Foreskin fibroblast (primary cell): ENCODE measurements at places on chromosomes 5 and 9.

GRCh38 chr5:168172760-168173223 is 118.7 kb upstream of the WWC1 start:
- no peak for DNase-seq

DNA sequence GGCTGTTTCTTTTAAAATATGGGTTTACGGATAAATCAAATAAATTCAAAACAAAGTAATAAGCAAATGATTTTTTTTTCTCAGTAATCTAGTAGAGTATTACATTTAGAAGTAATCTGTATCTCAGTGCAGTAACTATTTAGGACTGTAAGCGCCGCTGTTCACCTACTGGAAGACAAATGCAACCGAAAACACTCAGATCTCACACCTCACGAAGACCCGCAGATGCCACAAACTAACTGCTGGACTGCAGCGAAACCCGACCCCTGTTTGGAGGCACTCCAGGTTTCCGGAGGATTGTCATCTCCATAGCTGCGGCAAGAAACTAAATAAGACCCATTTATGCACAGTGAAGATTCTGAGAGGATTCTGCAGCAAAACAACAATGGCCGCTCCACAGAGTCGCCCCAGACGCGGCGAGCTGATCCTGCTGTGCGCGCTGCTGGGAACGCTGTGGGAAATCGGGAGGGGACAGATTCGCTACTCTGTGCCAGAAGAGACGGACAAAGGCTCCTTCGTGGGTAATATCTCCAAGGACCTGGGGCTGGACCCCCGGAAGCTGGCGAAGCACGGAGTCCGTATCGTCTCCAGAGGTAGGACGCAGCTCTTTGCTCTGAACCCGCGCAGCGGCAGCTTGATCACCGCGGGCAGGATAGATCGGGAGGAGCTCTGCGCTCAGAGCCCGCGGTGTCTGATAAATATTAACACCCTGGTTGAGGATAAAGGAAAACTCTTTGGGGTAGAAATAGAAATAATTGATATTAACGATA is at the start of gene PCDHGA8:
PCDHGA8 (plus strand) TSS at position 205 of the 770 bp plus-strand sequence; CDS start at position 386, 181 bp downstream.
- peak; percentile 56 for DNase-seq

DNA sequence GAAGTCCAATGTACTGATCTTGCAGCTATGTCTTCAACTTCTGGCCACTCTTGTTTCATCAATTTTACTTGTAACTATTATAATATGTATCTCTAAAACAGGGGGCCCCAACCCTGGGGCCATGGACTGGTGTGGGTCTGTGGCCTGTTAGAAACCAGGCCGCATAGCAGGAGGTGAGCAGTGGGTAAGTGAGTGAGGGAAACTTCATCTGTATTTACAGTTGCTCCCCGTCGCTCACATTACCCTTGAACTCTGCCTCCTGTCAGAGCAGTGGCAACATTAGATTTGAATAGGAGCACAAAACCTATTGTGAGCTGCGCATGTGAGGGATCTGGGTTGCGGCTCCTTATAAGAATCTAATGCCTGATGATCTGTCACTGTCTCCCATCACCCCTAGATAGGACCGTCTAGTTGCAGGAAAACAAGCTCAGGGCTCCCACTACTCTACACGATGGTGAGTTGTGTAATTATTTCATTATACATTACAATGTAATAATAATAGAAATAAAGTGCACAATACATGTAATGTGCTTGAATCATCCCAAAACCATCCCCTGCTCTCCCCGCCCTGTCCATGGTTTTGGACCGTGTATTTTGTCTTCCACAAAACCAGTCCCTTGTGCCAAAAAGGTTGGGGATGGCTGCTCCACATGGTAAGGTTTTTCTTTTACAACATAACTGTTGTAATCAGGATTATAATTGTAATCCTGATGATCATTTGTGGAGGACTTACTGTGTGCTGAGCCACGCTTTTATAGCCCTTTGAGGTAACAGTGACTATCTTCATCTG is 26.9 kb upstream of the SH3PXD2B start:
- no peak for DNase-seq

DNA sequence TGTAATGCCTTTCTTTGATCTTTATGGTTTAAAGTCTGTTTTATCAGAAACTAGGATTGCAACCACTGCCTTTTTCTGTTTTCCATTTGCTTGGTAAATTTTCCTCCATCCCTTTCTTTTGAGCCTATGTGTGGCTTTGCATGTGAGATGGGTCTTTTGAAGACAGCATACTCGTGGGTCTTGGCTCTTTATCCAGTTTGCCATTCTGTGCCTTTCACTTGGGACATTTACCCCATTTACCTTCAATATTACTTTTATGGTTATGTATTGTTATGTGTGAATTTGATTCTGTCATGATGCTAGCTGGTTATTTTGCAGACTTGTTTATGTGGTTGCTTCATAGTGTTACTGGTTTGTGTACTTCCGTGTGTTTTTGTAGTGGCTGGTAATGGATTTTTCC is 59.2 kb downstream of the YTHDC2 start:
- peak; percentile 4 for DNase-seq

- DNase-seq, result no peak
Observed at GRCh38 chr5:160310140-160310539, 2.2 kb downstream of the CCNJL start.

DNA sequence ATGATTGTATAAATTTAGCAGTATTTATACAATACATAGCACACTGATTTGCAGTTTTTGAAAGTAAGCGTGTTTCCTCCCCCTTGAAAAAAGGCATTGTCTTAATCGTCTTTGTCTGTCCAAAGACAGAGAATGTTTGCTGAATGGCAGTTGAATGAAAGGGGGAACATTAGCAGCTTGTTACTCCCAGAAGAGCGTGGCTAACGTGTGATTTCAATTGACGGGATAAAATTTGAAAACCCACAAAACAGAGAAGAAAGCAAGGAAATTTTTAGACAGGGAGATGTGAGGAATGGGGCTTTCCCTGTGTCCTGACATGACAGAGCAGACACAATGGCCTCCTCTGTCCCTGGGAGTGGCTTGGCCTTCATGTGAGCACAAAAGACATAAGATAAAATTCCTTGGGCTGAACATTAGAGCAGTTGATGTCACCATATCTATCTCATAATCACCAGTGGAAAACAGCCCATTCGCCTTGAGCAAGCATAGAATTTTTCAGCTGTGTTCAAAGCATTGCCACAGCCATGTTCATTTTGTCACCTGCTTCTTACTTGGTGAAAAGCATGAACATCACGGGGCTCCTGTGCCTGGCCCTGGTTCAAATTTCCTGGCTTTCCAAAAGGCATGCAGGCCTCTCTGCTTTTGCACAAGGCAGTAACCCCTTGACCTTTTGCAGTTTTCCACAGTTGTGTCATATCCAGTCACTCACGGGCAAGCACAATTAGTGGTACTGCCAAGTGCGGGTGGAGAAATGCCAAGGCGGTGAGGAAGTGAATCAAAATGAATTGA is 126.9 kb downstream of the TLE1 start:
- DNase-seq, result peak; percentile 81

GRCh38 chr5:73892806-73893205 is 266.8 kb downstream of the ARHGEF28 start:
- DNase-seq, result peak; percentile 85

DNA sequence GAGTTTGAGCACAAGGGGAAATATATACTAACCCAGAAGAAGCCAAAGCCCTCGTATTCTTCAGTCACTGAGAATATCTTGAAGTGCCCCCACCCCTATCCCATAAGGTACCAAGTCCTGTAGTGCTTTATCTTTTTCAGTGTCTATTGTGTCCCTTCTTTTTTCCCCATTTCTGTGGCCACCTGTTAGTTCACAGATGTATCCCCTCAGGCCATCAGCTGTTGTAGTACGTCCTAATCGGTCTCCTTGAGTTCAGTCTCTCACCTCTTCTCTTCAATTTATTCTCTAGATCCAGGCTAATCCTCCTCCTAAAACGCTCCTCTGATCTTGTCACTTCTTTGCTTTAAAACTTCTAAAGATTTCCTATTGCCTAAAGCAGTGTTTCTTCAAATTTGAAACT is 10.4 kb downstream of the RGS7BP start:
- DNase-seq, result no peak

GRCh38 chr9:96665789-96666188 is 10.7 kb upstream of the PRXL2C start:
- DNase-seq, result no peak

- no peak for DNase-seq
Observed at GRCh38 chr5:133426264-133426663, 186.1 kb downstream of the FSTL4 start.

DNA sequence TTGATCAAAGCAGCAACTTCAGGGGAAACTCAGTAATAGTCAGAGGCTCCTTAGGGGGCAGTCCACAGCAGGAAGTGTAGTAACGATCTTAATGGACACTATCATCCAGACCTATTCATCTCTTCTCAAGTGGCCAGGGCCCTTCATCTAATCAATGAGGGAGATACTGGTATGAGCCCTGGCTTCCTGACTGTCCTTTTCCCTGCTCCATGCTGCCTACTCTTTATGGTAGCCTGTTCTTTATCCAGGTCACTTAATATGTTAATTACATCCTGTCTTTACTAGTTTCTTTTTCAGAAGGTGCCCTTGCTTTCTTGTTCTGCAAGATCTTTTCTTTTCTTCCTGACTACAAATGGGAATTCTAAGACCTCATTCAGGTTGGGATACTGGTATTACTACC is 197.1 kb downstream of the CAVIN4 start:
- DNase-seq, result no peak

GRCh38 chr9:89940625-89941024 is 335.8 kb downstream of the GADD45G start:
- DNase-seq, result no peak

- no peak for DNase-seq
Observed at GRCh38 chr5:20554001-20554400, 566.0 kb upstream of the CDH18 start.

DNA sequence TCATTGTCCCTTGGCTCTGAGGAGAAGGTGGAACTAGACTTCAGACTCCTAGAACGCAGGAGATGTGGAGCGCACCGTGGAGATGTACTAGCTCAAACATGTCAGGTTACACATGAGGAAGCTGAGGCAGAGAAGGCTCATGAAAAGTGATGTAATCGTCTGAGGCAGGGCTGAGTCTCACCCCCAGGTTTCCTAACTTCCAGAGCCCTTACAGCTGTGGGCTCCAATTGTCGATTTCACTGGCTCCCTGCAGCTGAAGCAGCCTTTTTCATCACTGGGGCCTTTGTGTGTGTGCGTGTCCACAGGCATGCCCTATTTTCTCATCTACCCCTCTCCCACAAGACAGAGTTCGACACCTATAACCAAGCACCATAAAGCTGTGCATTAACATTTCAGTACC is 370.6 kb downstream of the NTRK2 start:
- DNase-seq, result no peak

- DNase-seq, result no peak
Observed at GRCh38 chr5:65094279-65094678, 325.5 kb downstream of the CWC27 start.

DNA sequence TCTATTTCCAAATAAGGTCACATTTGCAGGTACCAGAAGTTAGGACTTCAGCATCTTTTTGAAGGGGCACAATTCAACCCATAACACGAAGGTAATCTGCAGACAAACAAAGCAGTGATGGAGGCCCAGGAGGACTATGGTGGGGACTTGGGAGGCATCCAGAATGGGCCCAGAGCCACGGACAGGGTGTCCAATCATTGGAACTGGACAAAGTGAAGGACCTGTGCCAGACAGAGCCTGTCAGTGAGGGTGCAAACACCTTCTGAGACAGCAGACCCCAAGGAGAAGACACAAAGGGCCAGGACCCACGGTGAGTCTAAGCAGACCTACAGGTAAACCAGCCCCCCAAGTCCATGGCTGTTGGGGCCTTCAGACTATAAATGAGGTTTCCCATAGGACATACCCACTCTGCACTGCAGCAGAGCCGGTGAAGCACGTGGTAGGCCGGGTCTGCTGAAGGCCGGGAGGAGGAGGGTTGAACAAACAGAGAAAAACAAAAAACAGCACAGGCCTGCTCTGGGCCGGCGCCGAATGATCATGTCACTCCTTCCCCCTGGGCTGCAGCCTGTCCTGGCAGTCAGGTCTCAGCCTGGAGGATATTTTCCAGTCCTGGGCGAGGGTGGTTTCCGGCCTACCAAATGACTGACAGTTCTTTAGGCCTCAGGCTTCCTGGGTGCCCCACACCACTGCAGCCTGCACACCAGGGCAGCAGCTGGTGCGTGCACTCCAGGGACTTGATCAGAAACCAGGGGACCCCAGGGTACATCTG is 84.4 kb downstream of the COL23A1 start:
- no peak for DNase-seq

DNA sequence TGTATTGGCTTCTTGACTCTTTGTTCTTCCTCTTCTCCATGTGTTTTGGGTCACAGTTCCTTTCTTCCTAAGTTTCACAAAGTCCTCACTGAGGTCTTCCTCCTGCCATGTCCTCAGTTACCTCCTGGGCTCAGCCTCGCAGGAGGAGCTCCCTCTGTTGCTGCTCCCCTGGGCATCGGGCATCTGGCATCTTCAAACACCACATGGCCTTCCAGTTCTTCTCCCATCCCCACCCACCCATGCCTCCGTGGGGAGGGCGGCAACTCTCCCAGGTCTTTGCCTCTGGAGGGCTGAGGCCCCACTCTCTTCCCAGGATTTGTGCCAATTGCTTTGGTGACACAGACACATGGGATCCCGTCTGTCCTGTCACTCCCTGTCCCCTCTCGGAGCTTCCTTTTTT is 22.8 kb downstream of the MRPL36 start:
- DNase-seq, result no peak

GRCh38 chr5:134135091-134135655 is 20.7 kb downstream of the TCF7 start:
- DNase-seq, result no peak

DNA sequence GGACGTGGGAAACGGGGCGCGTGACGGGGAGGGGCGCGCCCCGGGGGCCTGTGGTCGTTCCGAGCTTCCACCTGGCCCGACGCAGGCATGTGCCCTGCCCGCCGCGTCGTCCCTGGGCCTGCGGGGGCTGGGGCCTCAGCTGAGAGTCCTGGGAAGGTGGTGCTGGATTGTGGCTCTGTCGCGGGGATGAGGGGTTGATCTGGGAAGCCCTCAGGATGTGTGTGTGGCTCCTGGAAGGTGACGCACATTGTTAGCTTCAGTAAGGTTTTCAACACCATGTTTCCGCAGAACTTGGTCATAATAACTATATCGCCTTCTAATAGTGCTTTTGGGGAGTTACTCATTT is 589.1 kb downstream of the MTRR start:
- peak; percentile 10 for DNase-seq

- DNase-seq, result no peak
Observed at GRCh38 chr5:142403583-142403982, 78.8 kb upstream of the SPRY4 start.

- no peak for DNase-seq
Observed at GRCh38 chr9:110066929-110067716, 140.8 kb downstream of the C9orf152 start.

GRCh38 chr5:131773805-131774204 is 23.0 kb downstream of the FNIP1 start:
- no peak for DNase-seq

- peak; percentile 74 for DNase-seq
Observed at GRCh38 chr9:38048316-38048969, 20.6 kb downstream of the SHB start.
